ENCODE measurements at places on chromosomes 6 and 20.

- no peak for DNase-seq
These were observed 631.1 kb upstream of the POU3F2 start for GRCh38 chr6:98203170-98203806.

DNA sequence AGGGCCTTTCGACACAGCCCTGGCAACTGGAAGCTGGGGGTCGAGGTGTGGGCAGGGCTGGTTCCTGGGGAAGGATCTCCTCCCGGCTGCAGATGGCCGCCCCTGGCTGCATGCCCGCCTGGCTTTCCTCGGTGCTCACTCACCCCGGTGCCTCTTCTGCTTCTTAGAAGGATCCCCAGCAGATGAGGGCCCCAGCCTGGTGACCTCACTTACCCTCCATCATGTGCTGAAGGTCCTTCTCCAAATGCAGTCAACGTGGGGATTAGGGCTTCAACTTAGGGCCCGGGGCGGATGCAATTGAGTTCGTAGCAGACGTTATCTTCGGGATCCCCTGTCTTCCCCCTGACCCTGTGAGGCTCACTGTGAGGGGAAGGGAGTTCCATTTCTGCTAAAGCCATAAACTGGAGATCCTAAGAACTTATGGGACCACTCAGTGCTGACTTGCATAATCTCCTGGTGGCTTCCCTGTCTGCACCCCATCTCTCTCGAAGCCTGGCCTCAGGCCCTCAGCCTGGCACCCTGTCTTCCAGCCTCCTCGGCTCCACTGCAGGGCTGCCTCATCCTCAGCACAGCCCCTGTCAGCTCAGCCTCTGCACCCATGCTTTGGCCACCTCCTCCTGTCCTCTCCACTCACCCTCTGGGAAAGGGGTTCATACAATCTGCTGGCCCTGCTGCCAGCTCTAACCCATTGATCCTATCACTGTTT is 92.6 kb downstream of the THBS2 start:
- no peak for DNase-seq

DNA sequence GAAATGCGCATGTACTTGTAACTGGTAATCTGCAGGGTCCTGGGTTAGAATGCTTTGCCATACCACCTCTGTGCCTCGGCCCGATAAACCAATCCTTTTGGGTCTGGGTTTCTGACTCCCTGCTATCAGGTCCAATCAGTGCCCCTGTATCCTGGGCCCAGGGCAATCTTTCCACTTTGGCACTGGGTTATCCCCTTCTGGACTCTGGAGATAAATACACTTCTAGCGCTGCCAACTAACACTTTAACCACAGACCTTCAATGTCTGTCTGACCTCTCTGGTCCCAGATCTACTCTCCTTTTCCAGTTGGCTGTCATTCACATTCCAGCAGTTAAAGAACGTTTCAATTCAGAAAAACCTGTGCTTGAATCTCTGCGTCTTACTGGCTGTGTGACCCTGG is 55.3 kb downstream of the DNAAF9 start:
- DNase-seq, result no peak

DNA sequence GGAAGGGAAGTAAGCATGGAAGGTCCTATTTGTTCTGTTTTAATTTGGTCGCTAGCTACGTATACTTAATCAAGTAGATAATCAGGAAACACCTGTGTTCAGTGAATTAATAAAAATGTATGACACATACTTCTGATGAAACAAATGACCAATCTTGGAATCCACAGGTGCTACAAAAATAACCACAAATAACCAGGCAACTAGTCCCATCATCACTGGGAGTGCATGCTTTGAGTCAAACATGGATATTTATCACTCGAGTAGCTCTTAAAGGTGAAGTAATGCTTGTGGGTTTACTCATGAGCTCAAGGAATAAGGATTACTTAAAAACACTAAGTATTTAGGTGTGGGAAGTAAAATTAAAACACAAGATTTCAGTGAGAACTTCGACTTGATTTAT is 285.6 kb upstream of the ID4 start:
- DNase-seq, result no peak

- DNase-seq, result no peak
These were observed 6.4 kb upstream of the LY86 start for GRCh38 chr6:6582131-6582530.

DNA sequence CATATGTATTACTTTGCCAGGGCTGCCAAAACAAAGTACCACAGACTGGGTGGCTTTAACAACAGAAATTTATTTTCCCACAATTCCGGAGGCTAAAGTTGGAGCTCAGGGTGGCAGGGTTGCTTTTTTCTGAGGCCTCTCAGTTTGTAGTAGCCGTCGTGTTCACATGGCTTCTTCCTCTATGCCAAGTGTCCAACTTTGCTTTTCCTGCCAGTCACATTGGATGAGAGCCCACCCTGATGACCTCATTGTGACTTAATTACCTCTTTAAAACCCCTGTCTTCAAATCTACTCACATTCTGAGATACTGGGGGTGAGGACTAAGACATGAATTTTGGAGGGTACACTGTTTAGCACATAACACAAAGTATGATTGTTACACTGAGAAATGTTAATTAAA is 9.9 kb upstream of the ECT2L start:
- DNase-seq, result no peak

DNA sequence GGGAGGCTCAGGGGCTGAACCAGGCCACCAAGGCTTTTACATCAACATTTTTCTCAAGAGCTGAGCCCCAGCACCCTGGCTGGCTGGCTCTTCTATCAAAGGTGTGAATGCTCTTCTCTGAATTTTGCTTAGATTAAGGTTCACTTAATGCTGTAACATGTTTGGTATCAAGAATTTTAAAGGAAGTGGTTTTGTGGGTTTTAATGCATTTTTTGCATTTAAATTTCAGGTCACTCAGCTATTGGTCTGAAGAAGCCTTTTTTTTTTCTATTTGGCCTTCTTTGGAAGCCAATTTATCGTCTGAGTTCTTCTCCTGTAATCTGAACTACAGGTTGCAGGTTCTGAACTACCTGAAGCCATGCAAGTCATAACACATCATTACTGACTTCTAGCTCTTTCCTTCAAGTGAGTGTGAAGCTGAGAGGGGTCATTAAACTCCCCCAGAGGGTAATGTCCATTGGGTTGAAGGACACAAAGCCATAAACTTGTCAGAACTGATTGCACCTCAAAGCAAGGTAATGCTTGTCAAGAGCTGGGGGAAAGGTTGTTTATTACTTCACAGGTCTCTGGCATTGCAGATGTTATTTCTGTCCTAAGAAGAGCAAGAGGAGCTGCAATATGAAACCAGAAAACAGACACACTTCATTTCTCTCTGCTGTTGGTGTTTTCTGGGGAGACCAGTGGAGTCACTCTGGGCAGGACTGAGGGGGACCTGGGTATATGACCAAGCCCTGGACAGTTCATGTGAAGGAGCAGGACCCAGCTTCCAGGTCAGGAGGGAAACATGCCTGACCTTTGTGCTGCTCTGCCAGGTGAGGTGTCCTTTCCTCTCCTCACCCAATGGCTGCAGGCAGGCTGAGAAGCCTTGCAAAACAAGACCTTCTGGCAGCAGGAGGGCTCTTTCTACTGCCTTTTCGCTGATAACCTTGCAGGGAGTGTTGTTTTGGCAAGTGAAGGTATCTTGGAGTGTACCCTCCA is 26.1 kb upstream of the NEDD9 start:
- no peak for DNase-seq

- peak; percentile 85 for DNase-seq
These were observed 810 bp upstream of the PRIM2 start for GRCh38 chr6:57316581-57317059.

- no peak for DNase-seq
These were observed 400.0 kb downstream of the CD83 start for GRCh38 chr6:14517516-14518105.

- DNase-seq, result no peak
These were observed 36.3 kb downstream of the PYGB start for GRCh38 chr20:25284131-25284601.

DNA sequence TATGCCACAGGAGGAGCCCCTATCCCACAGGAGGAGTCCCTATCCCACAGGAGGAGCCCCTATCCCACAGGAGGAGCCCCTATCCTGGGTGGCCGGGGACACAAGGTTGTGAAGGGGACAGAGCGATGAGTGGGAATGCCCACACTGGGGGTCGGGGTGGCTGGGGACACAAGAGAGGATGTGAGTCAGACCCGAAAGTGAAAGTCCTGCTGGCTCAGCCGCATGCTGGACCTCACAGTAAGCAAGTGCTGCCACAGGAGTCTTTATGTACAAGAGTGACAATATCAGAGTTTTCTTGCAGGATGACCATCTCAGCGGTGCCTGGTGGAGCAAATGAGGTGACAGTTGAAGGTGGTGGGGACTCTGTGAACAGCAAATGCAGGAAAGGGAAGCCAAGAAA is 93.7 kb downstream of the PSMB1 start:
- DNase-seq, result no peak

GRCh38 chr6:11163932-11164331 is 52.4 kb upstream of the ERVFRD-1 start:
- no peak for DNase-seq

- DNase-seq, result no peak
These were observed 16.2 kb downstream of the PM20D2 start for GRCh38 chr6:89162047-89162371.

- DNase-seq, result no peak
These were observed 831.6 kb downstream of the C6orf118 start for GRCh38 chr6:164477790-164478189.

Measured in skin of body (tissue), 3 donors.